ENCODE measurements at places on chromosomes 5 and 9.

GRCh38 chr5:149014571-149015031 is 48.3 kb downstream of the SH3TC2 start:
- no peak for DNase-seq

GRCh38 chr5:159041444-159042198 is 58.1 kb downstream of the EBF1 start:
- no peak for DNase-seq

DNA sequence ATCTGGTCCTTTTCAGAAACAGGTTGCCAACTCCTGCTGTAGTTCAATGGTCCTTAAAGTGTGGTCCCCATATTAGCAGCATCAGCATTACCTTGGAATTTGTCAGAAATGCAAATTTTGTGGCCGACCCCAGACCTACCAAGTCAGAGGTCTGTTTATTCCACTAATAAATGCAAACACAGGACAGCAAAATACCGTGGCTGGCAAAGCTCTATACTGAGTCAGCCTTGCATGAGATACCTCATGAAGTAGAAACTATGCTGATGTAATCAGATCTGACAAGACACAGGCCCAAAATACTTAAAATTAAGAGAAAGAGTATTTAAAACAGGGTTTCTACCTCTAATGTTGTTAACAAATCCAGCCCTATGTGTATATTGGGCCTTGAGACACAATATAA is 3.0 kb downstream of the GOLM1 start:
- DNase-seq = no peak

DNA sequence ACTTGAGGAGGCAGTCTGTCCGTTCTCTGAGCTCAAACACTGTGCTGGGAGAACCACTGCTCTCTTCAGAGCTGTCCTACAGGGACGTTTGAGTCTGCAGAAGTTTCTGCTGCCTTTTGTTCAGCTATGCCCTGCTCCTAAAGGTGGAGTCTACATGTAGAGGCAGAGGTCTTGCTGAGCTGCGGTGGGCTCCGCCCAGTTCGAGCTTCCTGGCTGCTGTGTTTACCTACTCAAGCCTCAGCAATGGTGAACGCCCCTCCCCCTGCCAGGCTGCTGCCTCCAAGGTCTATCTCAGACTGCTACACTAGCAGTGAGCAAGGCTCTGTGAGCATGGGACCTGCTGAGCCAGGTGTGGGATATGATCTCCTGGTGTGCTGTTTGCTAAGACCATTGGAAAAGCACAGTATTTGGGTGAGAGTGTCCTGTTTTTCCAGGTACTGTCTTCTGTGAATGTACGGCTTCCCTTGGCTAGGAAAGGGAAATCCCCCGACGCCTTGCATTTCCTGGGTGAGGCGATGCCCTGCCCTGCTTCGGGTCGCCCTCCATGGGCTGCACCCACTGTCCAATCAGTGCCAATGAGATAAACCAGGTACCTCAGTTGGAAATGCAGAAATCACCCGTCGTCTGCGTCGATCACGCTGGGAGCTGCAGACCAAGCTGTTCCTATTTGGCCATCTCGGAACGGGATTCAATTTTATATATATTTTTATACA is 58.5 kb downstream of the CNTRL start:
- DNase-seq = peak; percentile 90

GRCh38 chr5:98827161-98827560 is 53.7 kb downstream of the RGMB start:
- DNase-seq = no peak

DNA sequence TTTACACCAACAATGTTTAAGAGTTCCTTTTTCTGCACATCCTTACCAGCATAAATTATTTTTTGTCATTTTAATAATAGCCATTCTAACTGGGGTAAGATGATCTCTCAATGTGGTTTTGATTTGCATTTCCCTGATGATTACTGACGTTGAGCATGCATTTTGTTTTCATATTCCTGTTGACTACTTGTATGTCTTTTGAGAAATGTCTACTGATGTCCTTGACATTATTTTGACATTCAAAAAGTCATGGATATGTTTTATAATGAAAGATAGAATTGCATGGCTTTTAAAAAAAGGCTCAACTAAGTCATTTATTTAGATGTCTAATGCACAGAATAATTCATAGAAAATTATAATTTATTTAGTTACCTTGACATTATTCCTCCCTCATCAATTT is 381.6 kb upstream of the C9orf72 start:
- DNase-seq = no peak

- DNase-seq = no peak
Measured at GRCh38 chr9:504921-505740, 290.5 kb downstream of the DOCK8 start.

DNA sequence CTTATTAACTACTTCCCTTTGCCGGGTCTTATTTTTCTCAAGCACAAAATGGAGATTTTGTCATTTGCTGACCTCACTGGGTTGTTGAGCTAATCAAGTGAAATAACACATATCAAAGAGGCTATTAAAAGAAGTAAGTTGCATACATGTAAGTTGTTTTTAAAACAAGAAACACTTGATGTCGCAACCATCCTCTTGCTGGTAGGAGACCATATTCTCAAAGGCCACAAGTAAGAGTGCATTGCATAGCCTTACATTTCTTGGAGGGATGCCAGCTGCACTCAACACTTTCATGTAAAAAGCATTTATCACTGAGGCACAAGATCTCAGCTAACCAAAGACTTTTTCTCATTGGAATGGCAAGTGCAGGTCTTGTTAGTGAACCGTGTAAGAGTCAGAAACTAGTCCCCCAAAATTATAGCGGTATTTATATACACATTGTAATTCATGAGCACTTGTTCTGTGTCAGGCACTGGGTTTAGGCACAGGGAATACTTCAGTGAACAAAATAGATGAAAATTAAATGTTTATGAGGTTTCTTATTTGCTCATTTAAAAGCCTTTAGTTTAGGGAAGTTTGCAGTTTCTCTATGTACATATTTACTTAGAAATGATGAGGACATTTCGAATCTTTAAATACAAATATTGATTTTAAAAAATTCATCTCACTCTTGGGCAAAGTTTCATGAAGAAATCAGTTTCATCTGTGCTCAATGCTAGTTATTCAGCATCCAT is 72.0 kb downstream of the ZFAND5 start:
- no peak for DNase-seq

- no peak for DNase-seq
Measured at GRCh38 chr9:86830356-86830755, 117.0 kb downstream of the GAS1 start.

GRCh38 chr5:4145511-4145910 is 549.9 kb downstream of the IRX1 start:
- DNase-seq = no peak

DNA sequence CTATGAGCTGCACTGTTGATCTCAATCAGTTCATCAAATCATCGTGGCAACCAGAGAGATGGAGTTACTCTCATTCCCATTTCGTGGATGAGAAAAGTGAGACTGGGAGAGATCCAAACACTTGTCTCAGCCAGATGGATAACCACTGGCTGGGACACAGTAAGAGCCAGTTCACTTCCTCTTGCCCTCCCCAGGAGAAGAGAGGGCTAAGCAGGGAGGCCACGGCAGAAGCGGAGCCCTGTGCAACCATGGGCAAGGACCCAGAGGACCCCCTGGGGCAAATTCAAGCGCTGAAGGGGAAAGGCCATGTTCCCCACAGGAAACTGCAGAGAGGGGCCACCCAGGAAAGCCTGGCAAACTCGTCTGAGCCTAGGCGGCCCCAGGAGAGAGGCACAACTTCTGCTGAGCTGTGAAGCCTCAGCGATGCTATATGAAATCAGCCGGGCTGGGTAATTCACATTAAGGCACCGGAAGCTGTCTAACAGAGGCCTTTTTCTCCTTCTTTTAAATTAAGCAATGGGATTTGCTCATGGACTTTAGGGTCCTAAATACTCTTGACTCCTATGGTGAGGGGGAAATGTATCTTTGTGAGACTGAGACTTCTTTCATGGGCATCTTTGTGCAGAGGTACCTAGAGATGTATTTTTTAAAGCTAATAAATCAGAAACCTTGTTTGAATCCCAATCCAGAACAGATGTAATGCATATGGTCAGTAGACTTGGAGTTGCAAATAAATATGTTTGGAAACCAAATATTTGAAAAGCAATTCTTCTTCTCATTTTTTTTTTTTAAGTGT is 137.1 kb upstream of the SMIM23 start:
- no peak for DNase-seq

DNA sequence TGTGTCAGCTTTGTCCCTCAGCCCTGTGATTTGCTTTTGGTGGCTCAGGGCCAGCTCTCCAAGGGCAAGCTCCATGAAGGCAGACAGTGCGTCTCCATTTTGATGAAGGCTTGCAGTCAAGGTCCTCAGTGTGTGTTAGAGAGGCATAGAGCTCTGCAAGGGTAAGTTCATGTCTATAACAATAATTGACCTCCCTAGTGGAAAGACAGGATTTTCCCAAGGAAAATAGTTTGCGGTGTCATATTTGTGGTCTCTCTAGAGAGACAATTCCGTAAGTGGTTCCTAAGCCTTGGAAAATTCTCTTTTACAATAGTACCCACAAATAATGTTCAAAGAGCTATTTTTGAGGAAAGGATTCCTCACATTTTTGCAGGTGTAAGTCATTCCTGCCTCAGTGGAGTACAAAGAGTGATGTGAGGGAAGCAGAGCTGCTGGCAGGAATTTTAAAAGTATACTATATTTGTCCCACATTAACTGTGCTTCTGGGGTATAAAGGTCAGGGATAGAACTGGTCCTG is 40.2 kb downstream of the SLC1A3 start:
- DNase-seq = no peak

DNA sequence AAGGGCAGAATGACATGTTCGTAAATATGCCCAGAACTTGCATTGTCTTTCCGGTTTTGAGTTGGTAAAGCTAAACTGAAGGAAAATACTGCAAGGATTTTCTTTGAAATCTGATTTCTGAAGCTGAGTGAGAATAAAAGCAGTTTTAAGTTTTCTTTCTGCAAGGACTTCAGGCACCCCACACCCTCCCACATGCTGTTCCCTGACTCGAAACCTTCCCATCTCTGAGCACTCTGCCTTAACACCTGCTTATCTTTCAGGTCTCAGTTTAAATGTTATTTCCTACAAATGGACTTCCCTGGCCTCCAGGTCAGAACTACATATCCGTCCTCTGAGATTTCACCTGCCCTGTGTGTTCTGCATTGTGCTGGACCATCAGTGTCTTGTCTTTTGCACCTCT is 93.8 kb downstream of the KLHL3 start:
- DNase-seq = no peak

- DNase-seq = no peak
Measured at GRCh38 chr5:108321341-108321740, 60.6 kb downstream of the FBXL17 start.

DNA sequence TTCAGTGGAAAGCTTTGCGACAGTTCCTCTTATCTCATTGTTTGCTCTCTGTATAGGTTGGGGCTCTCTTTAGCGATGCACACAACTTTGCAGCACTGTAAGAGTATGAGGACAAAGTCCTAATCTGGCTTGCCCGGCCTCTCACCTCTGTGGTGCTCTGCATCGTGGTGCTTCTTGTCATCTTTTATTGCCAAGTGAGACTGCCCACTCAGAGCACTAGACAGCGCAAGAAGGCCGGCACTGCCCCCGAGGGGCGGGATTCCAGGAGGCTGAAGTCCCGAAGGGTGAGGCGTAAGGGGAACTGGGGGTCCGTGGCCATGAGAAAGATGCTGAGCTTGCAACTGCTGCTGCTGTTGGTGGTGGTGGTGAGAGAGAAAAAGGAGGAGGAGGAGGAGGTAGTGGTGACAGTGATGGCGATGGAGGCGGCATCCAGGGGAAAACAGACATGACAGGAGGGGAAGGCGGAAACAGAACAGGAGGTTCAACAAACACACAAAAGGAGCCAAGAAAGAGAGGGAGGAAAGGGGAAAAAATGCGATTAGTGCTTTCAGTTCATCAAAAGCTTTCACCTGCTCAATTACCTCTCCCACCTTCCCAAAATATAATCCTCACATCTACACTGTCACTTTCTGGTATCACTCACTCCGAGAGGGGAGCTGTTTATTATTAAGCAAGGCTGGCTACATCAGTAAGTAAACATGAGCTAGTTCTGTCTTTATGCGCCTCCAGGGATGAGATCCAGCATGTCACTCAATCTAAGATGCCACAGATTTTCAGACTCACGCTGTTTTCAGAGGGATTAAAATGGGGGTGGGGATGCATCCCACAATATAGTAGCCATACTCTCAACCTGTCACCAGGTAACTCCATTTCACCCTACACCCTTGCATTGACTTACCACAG is 55.1 kb downstream of the TLE1 start:
- DNase-seq = no peak

DNA sequence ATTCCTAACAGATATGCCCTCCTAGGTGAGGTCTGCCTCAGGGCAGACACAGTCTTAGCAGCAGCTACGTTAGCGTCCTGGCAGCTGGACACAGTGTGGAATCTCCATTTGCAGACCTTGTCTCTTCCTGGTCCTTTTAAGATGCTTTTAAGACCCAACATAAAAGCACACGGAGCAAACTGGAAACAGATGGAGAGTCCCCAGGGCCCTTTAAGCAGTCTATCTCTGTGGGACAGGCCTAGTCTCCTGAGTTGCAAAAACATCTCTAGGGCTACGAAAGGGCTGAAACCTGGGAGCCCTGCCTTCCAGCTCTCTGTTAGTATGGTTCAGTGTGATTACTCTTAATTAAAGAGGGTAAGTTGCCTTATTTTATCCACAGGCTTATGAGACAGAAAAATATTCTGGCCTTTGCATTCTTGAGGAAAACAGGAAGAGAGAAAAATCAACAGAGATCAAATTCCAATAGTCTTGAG is 66.0 kb upstream of the GNA14 start:
- no peak for DNase-seq

DNA sequence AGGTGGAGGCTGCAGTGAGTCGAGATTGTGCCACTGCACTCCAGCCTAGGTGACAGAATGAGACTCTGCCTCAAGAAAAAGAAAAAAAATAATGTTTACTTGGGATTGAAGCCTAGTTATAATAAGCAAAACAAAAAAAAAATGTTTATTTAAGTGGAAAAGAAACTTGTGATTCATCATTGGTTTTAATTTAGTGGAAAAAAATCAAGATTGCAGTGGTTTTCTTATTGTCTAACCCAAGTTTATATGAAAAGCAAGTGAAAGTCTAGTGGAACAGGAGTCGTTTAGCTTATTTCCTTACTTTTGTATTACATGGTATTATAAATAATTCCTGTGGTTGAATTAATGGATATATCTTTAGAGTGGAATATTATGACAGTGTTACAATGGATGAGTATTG is 8.4 kb downstream of the CNOT8 start:
- no peak for DNase-seq

DNA sequence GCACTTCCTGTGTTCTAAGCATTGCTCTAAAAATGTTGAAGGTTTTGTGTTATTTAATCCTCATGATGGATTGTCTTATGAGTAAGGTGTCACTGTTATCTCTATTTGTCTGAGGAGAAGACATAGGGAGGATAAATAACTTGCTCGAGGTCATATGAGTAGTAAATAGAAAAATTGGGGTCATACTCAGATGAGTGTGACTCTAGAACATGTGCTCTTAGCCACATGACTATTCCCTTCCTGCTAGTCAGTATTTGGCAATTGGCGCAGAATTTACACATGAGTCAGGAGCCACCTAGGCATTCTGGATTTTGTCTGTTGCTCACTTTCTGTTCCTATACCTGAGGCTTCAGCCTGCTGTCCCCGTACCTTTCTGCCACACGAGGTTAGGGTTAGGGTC is 234.6 kb upstream of the CD180 start:
- DNase-seq = no peak
